T-helper 9 cell (primary cell): ENCODE measurements at places on chromosomes 1 and 21.
A peak's percentile ranks its signal among the peaks of the same experiment; 100 is the strongest.

DNA sequence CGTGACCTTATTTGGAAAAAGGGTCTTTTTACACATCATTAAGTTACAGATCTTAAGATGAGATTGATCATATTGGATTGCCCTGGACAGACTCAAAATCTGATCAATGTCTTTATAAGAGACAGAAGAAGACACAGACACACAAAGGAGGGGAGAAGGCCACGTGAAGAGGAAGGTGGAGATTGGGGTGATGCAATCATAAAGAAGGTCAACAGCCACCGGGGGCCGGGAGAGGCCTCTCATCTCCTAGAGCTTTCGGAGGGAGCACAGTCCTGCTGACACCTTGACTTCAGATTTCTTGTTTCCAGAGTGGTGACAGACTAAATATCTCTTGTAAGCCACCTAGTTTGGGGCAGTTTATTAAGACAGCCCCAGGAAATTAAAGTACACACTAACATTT is 204.6 kb upstream of the CSF3R start:
- DNase-seq: no peak

DNA sequence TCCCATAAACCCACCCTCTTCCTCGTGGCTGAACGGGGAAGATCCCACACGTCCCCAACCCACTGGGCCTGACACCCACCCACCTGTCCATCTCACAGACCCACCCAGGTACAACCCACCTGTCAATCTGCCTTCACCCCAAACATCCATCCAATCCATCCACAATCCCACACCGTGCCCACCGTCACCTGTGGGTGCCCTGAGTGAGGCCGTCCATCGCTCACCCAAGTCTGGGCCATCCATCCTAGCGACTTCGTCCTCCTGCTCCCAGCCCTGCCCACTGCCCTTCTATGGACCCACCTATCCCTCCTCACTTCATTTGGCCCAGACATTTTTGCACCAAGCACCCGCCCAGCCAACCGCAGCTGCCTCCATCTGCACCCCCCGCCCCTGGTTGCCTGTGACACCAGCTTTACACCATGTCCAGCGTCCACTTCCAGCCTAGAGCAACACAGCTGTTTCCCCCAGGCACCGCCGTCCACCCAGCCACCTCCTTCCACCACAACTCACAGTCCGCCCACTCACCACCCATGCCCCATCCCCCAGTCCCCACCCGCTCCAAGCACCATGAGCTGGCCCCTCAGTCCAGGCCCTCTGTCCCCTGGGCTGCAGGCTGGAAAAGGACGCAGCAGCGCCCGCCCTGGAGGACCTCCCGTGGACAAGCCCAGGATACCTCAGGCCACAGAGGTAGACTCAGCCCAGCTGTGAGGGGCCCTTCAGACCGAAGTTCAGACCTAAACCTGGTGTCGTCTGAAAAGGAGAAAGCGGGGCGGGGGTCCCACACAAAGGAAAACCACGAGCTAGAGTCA is 7.7 kb downstream of the TTLL10 start:
- DNase-seq: no peak

DNA sequence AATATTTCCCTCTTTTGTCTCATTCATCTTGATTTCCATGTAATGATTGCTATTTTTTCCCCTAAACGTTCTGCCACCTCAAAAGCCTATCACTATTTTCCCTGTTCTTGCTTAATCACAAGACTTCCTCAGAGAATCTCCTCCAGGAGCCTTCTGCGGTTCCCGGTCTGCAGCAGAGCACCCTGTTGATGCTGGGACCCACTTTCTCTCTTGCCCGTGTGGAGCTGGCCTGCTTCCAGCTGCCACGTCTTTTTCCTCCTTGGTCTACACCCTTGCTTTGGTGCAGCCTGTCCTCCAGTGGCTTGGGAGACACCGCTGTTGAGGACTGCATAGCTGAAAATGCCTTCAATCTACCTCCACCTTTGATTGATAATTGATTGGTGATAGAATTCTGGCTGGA is 70.0 kb upstream of the COA6 start:
- DNase-seq: no peak

- no peak for DNase-seq
Measured at GRCh38 chr1:59434336-59434735, 137.4 kb downstream of the FGGY start.

DNA sequence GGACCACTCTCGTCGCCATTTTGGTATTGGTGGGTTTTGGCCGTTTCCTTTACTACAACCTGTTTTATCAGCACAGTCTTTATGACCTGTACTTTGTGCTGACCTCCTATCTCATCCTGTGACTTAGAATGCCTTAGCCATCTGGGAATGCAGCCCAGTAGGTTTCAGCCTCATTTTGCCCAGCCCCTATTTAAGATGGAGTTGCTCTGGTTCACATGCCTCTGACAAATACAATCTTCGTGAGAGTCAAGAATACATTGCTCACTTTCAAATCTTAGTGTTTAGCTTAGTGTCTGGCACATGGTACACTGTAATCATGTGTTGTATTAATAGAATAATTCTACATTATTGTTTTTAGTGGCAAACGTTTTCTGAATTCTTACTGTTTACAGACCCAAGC is 88.9 kb downstream of the BACH1 start:
- DNase-seq: no peak

DNA sequence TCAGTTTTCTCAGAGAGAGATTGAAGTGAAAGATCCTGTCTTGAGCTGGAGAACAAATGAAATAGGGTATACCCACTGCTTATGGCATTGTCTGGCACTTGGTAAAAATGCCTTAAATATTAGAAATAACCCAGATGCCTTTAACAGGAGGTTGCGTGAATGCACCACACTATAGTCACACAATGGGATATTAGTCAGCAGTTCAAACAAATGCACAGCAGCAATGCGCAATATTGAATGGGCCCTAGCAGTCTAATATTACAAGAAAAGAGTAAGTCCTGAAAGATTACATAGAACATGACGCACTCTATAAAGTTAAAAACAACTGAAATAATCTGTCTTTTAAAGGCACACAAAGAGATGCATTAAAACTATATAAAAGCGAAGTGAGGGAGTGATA is 161.1 kb downstream of the EDEM3 start:
- DNase-seq: no peak

GRCh38 chr1:210792250-210793102 is 341.5 kb downstream of the KCNH1 start:
- DNase-seq: no peak

DNA sequence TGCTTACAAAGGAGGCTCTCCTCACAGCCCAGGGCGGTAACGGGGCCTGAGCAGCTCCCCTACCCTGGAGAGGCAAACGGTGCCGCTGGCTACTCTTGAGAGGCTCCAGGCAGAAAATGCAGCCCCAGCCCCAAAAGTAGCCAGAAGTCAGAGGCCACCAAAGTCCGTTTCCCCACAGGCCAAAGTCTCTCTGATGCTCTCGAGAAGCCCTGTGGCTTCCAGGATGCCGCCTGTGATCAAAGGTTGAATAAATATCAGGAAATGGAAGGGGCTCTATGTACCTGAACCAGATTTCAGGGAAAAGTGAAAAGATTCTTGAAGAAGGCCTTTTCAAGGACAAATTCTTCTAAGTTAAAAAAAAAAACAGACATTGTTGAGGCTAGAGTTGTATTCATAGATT is 4.2 kb downstream of the PANK4 start:
- no peak for DNase-seq

GRCh38 chr1:173295995-173296394 is 88.9 kb upstream of the TNFSF4 start:
- DNase-seq: no peak

- no peak for DNase-seq
Measured at GRCh38 chr1:205794011-205794730, 18.8 kb downstream of the SLC41A1 start.

- no peak for DNase-seq
Measured at GRCh38 chr1:85991261-85991660, 165.3 kb downstream of the COL24A1 start.

- peak; percentile 2 for DNase-seq
Measured at GRCh38 chr21:35102488-35103371, 53.6 kb upstream of the RUNX1 start.

- DNase-seq: no peak
Measured at GRCh38 chr21:45064618-45065399, 9.6 kb upstream of the ADARB1 start.

DNA sequence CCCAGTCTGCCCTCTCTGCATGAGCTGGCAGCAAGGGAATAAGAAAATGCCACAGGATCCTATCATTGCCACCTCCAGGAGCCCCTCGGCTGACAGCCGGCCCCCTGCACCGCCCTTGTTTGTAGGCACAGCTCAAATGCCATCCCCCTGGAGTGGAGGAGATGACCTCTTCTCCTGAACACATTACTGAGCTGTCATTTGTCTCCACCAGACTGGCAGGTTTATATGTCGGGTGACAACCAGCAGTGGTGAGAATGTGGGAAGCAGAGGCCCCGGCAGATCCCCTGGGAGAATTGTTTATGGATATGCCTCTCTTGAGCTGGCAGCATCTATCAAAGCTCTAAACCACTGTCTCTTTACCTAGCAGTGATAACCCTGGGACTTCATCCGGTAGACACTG is 135.4 kb upstream of the FMN2 start:
- no peak for DNase-seq

GRCh38 chr1:2415337-2415736 is 3.0 kb upstream of the PEX10 start:
- no peak for DNase-seq

DNA sequence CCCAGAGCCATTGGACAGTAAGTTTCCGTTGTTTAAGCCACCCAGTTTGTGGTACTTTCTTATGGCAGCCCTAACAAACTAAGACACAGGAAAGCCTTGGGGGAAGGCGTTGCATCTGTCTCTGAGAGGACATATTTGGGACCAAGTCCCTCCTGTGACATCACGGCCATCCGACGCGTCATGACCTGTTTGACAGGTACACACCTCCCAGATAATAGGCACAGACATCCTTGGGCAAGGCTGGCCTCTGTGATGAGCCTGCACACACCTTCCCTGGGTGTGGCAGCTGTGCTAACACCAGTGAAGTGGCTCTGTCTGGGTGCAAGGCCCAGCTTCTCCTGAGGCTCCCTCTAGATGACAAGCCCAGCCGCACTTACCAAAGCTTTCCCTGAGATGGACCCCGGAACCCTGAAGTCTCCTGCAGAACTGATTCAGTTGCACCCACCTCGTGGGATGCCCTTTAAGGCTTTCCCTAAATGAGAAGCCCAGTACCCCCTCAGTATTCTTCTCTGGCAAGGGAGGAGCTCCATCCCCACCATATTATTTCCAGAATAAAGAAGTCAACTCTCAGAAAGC is 136.5 kb downstream of the ZSCAN20 start:
- no peak for DNase-seq

DNA sequence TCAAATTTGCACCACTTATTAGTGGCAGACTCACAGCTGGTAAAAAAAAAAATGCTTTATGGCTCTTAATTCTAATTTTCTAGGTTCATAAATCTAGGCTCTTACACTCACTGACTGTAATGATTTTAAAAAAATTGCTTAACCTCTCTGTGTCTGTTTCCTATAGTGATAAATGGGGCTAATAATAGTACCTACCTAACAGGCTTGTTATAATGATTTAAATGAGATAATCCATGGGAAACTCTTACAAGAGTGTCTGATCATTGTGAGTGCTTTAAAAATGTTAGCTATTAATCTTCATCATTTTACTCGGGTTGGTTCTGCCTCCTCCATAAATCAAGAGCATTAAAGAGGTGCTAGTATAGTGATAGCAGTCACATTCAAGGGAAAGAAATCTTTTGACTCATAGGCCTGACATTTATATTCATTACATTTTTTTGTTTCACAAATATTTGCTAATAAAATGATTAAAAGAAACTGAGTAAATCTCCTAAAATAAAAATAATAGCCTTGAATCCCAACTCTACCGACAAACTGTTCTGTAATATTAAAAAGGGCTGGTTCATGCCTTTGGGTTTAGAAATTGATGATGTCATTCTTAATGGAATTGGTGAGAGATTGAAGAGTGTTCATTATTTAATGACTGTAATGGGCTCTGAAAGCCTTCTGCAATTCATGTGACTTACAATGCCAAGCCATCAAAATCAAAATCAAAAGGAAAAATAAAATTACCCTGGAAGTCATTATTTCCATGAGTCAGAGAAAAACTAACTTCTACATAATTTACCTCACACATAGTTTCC is 93.9 kb upstream of the PALMD start:
- no peak for DNase-seq

DNA sequence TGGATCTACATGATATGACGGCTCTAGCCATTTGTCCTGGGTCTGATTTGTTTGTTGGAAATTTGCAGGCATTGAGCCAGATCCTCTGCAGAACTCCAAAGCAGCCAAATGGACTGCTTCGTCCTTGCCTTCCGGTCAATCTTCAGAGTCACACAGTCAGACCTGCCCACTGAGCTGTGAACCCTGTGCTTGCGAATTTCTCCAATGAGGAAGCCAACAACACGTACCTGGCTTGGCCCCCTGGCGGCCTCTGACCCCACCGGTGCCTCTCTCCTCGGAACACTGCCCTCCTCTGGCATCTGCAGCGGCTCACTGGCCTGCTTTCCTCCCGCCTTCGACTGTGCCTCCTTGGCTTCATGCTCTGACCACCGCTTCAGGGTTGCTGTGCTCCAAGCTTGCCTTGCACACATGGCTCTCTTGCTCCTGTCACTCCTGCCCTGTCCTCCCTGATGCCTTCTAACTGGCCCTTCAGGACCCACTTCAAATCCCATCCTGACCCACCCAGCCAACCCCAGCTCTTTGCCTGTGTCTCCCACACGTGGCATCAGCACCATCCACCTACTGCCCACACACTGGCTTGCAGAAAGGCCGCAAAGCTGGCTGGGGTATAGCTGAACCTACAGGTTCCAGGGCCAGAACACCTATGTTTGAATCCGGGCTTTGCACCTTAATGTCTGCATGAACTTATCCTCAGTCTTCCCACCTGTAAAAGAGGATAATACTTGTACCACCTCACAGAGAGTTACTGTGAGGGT is 128.2 kb downstream of the KCNN3 start:
- DNase-seq: no peak

GRCh38 chr1:39609618-39610331 is 29.7 kb downstream of the HEYL start:
- DNase-seq: peak; percentile 56

DNA sequence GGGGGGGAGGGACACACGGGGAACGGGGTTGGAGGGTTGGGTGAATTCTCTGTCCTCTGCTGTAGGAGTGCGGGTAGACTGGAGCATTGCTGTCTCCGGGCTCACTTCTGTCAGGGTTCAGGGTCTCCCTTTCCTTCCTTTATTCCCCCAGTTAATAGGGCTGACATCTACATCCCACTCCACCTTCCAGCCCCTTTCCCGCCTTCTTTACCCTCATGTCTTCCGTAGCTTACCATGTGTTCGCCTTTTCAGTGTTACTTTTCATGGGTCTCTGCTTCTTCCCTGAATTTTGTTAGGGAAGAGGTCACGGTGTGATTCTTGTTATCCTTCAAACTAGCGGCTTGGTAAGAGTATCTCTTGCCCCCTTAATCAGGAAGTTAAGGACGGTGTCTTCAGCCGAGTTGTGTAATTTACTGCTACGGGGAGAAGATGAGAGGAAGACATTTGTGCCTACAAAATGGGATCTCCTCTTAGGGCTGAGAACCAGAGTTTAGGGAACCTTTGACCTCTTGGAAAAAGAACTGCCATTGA is 917 bp downstream of the RAP1A start:
- DNase-seq: no peak
